Fibroblast of lung (primary cell): ENCODE measurements at places on chromosomes 11 and 22.

GRCh38 chr22:23168391-23169042 lies 11.8 kb upstream of the BCR start:
- no peaks in the 10 kb centered on the region for H3K36me3 ChIP-seq
- no peaks in the 10 kb centered on the region for H3K4me1 ChIP-seq
- no peak overlapping the region for H3K4me3 ChIP-seq
- no peak overlapping the region for H3K27ac ChIP-seq
- DNase-seq = no peak
- no peaks in the 10 kb centered on the region for H3K27me3 ChIP-seq

- no peak overlapping the region for H3K27ac ChIP-seq
- H3K36me3 ChIP-seq = no peaks in the 10 kb centered on the region
- no peak for DNase-seq
- H3K4me1 ChIP-seq = no peaks in the 10 kb centered on the region
These were observed 3.3 kb upstream of the JAML start for GRCh38 chr11:118227865-118228785.

DNA sequence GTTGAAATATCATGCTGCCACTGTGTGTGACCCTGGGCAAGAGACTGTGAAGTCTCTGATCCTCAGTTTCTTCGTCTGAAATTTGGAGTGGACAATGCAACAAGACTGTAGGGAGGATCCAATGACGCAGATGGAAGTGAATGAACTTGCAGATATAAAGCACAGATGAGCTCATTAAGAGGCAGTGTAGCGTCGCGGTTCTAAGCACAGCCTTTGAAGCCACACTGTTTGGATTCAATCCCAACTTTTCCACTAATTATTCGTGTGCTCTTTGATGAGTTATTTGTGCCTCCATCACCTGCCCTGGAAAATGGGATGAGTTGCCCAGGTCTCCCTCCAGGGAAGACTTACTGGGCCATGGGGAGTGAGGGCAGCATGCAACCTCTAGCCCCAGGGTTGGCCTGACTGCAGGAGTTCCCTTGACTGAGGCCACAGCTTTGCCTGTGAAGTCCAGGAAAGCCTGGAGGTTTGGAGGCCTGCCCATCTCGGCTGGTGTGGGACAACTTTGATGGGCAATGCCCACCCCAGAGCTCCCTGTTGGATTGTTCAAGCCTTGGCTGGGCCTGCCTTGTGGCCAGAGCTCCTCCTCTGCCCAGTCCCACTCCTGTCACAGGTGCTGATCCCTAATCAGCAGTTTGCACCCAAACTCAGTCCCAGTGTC lies 266.0 kb upstream of the B3GAT1 start:
- no peak overlapping the region for H3K27ac ChIP-seq

DNA sequence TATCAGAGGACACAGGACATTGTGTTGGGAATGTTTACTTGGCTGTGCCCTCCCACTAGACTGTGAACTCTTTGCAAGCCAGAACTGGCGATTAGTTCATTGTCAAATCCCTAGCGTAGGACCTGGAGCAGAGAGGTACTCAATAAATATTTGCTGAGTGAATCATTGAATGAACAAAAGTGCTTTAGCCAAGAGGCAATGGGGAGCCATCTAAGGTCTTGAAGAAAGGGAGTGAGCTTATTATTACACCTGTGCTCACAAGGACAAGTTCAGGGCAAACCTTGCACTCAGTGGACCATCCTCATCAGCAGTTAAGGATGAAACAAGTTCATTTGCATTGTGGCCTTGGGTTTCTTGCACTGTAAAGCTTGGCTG lies 1.1 kb upstream of the RASSF10 start:
- no peak overlapping the region for H3K4me3 ChIP-seq

GRCh38 chr11:8070417-8071115 lies 10.4 kb upstream of the TUB start:
- H3K27ac ChIP-seq = no peak overlapping the region
- H3K4me3 ChIP-seq = no peak overlapping the region
- peaks cover 9% of the 10 kb centered on the region for H3K4me1 ChIP-seq

DNA sequence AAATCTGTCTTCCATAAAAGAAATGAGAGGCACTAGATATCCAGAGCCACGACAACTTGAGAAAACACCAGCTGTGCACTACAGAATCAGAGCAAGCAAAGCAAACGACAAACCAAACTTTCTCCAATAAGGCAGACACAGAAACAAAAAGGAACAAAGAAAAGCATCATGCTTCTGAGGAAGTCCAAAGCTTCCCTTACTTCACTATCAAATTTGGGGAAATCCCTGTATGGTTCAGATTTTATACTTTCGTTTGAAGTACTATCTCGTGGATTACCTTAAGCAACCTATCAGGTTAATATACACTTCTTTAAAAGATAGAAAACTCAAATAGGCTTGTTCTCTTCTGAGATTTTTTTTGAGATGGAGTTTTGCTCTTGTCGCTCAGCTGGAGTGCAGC lies 27.7 kb downstream of the ALG9 start:
- peaks cover 2% of the 10 kb centered on the region for H3K36me3 ChIP-seq
- H3K27me3 ChIP-seq = no peaks in the 10 kb centered on the region
- DNase-seq = no peak
- no peak overlapping the region for H3K27ac ChIP-seq
- H3K4me1 ChIP-seq = peaks cover 15% of the 10 kb centered on the region

DNA sequence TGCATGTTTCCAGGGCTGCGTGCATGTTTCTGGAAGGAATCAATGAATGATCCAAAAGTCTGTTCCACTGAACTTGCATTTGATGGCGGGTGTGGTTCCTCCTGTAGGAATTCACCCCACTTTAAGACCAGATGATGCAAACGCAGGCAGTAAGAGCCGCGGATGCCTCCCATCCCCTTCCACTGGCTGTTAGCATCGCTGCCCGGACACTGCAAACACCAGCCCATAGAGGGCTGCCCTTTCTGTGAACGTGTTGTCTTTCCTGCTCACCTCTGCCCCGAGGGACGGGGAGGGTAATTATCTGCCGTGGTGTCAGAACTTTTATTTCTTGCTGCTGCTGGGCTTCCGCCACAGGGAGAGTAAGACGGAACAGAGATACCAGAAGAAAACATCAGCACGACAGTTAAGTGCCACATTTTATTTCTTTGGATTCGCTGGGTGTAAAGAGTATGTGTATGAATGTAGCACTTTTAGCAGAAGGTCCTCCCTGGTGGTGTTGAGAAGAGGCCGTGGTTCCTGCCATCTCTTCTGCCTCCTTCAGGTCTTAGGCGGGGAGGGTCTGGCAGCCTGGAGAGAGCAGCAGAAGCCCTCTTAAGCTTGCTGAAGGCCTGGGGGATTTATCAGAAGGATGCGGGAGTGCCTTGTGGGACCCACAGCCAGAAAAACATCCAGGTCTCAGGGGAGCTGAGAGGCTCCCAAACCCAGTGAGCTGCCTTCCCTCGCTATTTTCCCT lies 53.2 kb upstream of the NECTIN1 start:
- H3K27me3 ChIP-seq = no peaks in the 10 kb centered on the region
- H3K4me3 ChIP-seq = no peak overlapping the region

GRCh38 chr11:69915501-69916250 lies 96.5 kb upstream of the FGF3 start:
- H3K4me3 ChIP-seq = peak overlapping the region; percentile 7
- peak; percentile 69 for DNase-seq
- H3K4me1 ChIP-seq = peaks cover 15% of the 10 kb centered on the region
- H3K27me3 ChIP-seq = peaks cover 8% of the 10 kb centered on the region
- H3K27ac ChIP-seq = peak overlapping the region; percentile 56
- H3K36me3 ChIP-seq = no peaks in the 10 kb centered on the region
